ENCODE measurements at places on chromosomes 6 and 20. TPM values are rescaled to one million over a fixed set of nuclear protein-coding genes. Genes with fewer than 3 reads are reported as not detected.

Gene APCDD1L
- total RNA-seq = 0.15 TPM

Gene IRF4
- 0.58 TPM for total RNA-seq

Gene ALDH5A1
- total RNA-seq = 16.7 TPM

Gene OPRM1
- total RNA-seq = not detected

Gene STX11
- total RNA-seq = 2.0 TPM

Gene ADGRF1
- total RNA-seq = not detected

Gene CD24
- total RNA-seq = 1.5 TPM

Gene BTNL2
- not detected for total RNA-seq

Gene SEMG1
- not detected for total RNA-seq

Gene SEL1L2
- 1.2 TPM for total RNA-seq

Gene ZCCHC3
- 9.5 TPM for total RNA-seq

Gene PPP1R18
- total RNA-seq = 39.7 TPM

Gene PNISR
- 39.1 TPM for total RNA-seq

Gene DLL1
- 4.7 TPM for total RNA-seq

Gene CFB
- 3.5 TPM for total RNA-seq

Gene HLA-DOA
- total RNA-seq = 0.48 TPM

Gene MRPS10
- 57.4 TPM for total RNA-seq

Gene MCHR2
- total RNA-seq = not detected

Gene SULF2
- 23.3 TPM for total RNA-seq

Gene MAP7
- total RNA-seq = 0.32 TPM

Gene SLC32A1
- total RNA-seq = not detected

Gene HCK
- total RNA-seq = 5.5 TPM

Gene ANKEF1
- total RNA-seq = 1.1 TPM

Gene LZTS3
- total RNA-seq = 7.9 TPM

Gene VSTM2L
- 0.92 TPM for total RNA-seq

Gene CDYL
- total RNA-seq = 19.9 TPM

Gene FAM83B
- total RNA-seq = 0.67 TPM

Gene PLA2G7
- total RNA-seq = not detected

Gene RIMS1
- total RNA-seq = 1.6 TPM

Gene GCLC
- 31.9 TPM for total RNA-seq

Gene ISM1
- total RNA-seq = 0.76 TPM

Gene FGD2
- 2.3 TPM for total RNA-seq

All from psoas muscle (tissue), 8 donors.